ENCODE measurements at places on chromosomes 12 and 14. TPM values are rescaled to one million over a fixed set of nuclear protein-coding genes. Genes with fewer than 3 reads are reported as not detected.

The FAM181A gene
- not detected for total RNA-seq

The MARK3 gene
- total RNA-seq = 31.6 TPM

The NINJ2 gene
- total RNA-seq = not detected

The FLRT2 gene
- 0.22 TPM for total RNA-seq

The DIO3 gene
- 0.07 TPM for total RNA-seq

GRCh38 chr12:13588574-13588973, 392.0 kb downstream of the EMP1 start:
- no peak for DNase-seq

GRCh38 chr12:120748242-120748641, 22.6 kb downstream of the ACADS start:
- no peak for DNase-seq

DNA sequence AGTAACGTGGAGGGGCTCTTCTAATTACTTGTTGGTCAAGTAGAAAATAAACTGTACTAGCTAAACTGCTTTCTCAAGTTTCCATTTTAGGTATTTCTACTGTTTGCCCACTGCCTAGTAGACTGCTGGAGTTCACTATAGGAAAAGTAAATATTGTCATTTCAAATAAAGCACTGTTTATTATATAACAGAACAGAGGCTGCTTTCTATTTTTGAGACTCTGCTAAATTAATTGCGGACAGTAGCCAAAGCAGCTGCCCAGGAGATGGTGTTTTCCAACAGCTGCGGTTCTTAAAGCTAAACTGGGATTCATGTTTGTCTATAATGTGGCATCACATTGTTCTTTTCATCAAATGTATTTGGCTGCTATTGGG, 15.9 kb upstream of the SIX1 start:
- DNase-seq = no peak

GRCh38 chr14:20365928-20366327, 22.5 kb downstream of the PARP2 start:
- DNase-seq = no peak

DNA sequence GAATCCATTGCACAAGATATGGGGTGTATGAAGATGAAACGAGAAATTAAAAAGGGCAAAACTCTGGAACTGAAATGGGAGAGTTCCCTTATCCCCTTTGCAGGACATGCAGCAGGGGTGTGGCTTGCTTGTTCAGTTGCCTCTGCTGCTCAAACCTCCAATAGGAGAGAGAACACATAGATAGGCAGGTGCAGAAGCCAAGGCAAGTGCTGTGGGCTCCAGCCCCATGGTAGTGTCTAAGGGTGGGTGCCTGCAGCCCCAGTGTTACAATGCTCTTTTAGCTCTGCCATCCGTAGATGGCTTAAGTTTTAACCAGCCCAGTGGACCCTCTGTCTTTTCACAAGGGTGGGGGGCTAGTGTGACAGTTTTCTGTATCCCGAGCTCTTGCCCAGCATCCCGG, 69.7 kb downstream of the CMAS start:
- DNase-seq = no peak

GRCh38 chr12:64528616-64529015, 76.7 kb downstream of the TBK1 start:
- DNase-seq = peak; percentile 43

DNA sequence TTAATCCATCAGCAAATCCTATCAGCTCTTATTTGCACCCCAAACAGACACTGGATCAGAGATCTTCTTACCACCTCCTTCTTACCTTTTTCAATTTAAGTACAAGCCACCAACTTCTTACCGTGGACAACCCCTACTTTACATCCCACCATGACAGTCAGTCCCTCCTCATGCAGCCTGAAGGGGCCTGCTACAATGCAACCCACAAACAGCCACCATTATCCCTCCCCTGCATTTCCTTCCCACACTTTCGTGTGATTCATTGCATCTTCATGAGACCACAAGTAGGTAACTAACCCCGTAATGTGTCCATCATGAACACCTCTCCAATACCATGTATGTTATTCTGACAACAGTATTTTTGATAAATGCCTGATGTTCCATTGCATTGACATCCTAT, 108.6 kb downstream of the BCL11B start:
- DNase-seq = no peak

- peak; percentile 90 for DNase-seq
These were observed 267.3 kb upstream of the PDE3A start for GRCh38 chr12:20101046-20101445.

- DNase-seq = no peak
These were observed 63.4 kb downstream of the SPTB start for GRCh38 chr14:64816221-64816783.

GRCh38 chr12:1102791-1103450, 111.9 kb downstream of the ERC1 start:
- DNase-seq = no peak

DNA sequence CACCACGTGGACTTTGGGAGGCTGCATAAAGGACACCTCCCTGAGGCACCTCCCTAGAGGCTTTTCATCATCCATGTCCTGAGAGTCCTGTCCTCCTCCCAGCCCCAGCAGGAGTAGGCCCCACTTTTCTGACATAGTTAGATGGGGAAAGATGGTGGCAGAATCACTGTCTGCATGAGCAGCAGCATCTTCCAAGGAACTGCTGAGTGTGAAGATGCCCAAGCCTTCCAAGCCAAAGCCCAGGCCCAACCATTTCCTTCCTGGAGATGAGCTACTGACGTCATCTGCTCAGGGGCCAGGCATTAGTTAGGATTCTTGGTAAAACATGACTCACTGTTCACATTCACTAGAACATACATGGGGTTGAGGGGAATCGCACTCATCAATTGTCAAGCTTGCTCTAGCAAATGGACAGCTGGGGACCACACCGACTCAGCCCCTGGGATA, 37.3 kb downstream of the VDR start:
- DNase-seq = peak; percentile 86

- DNase-seq = no peak
These were observed 22.0 kb downstream of the CD9 start for GRCh38 chr12:6222078-6222654.

DNA sequence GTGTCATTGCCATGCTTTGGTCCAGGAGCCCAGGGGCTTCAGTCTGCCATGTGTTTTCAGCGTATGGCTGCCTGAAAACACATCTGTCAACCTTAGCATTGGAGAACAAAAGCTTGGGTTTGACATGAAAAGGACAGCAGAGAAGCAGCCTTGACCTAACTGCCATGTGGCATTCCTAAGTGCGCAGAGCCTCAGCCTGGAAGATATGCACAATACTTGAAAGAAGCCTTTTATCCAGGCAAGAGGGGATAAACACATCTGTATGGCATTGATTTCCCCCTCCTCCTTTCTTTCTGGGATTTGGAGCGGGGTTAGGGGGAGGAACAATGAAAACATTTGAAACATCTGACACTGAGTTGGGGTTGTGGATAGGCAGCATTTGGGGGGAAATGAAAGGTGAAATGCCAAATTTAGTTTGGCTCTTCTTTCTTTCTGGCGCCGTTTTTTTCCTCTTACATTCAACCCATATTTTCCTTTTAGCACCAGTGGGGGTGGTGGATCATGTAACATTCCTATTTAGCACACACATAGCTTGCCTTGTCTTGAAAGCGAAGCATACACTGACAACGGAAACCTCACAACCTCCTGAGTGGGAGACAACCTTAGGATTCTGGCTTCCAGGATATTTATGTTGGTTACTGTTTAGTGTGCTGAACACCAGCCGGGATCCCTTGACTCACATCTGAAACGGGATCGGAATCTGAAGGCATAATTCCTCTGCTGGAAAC, 177.0 kb downstream of the C12orf75 start:
- no peak for DNase-seq

- DNase-seq = no peak
These were observed 61.9 kb upstream of the MAX start for GRCh38 chr14:65164068-65164824.

DNA sequence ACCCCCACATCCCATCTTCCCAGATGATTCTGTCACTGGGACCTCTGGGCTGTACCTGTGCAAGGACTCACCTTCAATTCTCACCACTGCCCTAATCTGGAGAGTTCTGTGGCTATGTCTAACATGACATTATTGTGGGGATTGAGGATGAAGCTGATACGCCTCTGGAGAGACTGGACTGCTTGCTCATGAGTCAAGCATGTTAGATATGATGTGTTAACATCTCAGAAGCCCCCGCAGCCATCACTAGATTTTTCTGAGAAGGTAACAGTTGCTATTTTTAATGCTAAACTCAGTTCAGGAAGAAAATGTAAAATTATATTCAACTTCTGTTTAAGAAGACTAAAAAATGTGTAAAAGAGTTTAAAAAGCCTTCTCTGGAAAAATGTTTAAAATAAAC, 25.7 kb downstream of the JKAMP start:
- no peak for DNase-seq

DNA sequence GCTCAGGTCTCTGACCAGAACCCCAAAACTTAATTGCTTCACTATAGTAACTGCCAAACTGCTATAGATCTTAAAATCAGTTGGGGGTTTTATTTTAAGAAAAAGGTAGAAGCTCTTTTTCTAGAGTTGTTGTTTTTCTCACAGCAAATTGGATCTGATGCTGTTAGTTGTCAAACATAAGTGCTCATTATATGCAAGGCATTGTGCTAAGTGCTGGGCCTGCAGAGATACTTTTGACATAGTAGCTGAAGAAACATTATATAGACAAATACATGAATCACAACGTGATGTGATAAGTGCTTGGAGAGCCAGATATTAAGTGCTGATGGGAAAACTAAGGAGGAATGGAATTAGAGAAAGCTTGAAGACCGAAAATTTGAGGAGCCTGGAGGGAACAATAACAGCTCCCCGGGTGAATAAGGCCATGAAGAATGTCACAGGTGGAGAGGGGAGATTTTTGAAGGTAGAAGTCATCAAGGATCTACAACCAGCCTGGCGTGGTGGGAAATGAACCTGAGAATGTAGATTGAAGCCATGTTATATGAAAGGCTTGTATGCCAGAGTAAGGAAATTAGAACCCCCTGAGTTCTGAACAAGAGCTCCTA, 126.5 kb downstream of the DYRK2 start:
- no peak for DNase-seq

DNA sequence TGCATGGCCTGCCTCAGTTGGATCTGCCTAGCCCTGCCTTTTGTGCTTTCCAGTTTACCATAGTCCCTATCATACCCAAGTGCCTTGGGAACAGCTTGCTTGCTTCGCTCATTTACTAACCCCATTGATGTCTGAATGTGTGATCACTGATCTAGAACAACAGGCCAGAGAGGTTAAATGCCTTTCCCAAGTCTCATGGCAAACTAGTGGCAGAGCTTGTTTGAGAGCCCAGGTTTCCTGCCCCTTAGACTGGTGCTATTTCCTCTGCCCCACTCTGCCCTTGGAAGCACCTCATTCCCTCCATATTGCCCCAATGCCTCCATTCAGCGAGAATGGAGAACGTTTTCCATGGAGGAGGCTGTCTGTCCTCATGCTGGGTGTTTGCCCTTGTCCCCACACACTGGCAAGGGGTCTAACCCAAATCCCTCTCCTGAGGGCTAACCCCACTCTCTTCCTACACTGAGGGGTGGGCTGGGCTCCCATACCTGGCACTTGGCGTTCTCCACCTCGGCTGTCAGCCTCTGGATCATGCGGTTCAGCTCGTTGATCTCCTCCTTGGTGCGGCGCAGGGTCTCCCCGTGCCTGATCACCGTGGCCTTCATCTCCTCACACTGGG, 19.8 kb downstream of the KRT7 start:
- no peak for DNase-seq
